ENCODE measurements at places on chromosomes 6 and 20. TPM values are rescaled to one million over a fixed set of nuclear protein-coding genes. Genes with fewer than 3 reads are reported as not detected.

Gene FABP7
- total RNA-seq: 0.27 TPM

Gene SERINC3
- total RNA-seq: 69.2 TPM

Gene MBOAT1
- 11.2 TPM for total RNA-seq

Gene OR12D3
- not detected for total RNA-seq

Gene LY86
- total RNA-seq: not detected

Gene MEI4
- not detected for total RNA-seq

Gene KHDRBS2
- not detected for total RNA-seq

Data from foreskin keratinocyte (primary cell).